ENCODE measurements at places on chromosomes 5 and 9.

GRCh38 chr9:78253285-78253684 is 17.4 kb downstream of the CEP78 start:
- no peak for DNase-seq

- no peak for DNase-seq
These were observed 348.4 kb upstream of the FTMT start for GRCh38 chr5:121503111-121503840.

DNA sequence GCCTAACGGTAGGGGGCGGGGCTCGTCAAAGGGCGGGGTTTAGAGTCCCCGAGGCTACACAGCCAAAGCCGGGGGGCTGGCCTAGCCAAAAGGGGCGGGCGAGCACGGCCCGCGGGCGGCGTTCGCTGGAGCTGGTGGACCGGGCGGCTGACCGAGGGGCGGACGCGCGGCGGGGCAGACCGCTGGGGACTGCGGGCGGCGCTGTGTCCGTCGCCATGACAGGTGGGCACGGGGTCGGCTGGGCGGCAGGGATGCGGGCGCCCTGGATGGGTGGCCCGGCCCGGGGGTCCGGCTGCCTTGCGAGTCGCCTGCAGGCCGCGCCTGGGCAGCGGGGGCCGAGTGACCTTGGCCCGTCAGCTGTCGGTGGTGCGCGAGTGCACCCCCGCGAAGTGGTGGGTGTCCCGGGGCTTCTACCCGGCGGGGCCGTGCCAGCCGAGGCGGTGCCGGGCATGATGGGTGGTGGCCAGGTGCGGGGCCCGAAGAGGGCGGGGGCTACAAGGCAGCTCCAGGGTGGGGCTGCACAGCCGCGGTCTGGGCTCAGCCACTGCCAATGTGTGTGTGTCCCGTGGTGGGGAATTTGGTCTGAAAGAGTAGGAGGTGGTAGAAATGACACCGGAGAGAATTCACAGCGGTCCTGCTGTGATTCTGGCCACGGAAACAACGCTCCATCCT is at the start of gene CARD19:
Gene CARD19 (plus strand): TSS at position 87 of the 672 bp plus-strand sequence. CDS start 129 bp downstream, at position 216.
- DNase-seq: no peak

GRCh38 chr5:644509-644908 is 32.4 kb downstream of the CEP72 start:
- DNase-seq: no peak

DNA sequence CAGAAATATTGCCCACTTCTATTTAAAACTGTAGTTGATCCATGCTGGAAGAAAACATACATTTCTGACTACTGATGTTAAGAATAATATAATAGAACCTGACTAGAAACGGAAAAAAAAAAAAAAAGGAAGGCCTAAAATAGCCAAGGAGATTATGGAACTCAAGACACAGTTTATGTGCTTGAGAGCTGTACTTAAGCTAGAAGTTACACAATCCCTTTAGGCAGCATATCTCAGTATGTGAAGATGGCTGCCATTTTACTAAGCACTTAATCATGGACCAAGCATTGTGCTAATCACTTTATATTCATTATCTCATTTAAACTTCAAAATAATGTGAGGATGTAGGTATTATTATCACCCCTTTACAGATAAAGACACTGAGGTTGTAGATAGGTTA is 73.0 kb upstream of the NR4A3 start:
- no peak for DNase-seq

DNA sequence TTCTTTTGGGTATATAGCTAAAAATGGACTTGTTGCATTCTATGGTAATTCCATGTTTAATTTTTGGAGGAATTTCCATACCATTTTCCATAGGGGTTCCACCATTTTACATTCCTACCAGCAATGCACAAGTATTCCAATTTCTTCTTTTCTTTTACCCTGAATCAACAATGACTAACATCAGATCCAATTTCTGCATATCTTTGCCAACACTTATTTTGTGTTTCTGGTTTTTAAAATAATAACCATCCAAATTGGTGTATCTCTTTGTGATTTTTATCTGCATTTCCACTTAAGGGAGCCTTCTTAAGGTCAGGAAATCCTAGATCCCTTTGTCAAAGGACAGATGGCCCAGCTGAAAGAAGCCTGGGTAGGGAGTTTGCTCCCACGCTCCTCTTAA is 29.5 kb upstream of the SMU1 start:
- DNase-seq: no peak

DNA sequence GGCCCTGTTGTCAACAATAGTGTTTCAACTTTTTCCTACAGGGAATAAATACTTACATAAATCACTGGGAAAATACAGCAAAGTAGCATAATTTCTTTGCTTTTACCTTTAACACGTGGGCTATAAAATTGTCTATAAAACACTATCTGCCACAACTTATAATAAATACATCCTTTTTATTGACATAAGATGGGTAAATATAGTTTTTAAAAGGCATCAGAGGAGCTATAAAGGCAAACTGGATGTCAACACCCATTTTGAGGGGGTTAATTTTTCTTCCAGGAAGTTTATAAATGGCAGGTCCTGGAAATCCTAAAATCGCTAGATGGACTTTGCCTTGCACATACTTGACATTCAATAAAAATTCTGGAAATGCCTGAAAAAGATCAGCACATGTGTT is 358.0 kb downstream of the PDE4D start:
- no peak for DNase-seq

DNA sequence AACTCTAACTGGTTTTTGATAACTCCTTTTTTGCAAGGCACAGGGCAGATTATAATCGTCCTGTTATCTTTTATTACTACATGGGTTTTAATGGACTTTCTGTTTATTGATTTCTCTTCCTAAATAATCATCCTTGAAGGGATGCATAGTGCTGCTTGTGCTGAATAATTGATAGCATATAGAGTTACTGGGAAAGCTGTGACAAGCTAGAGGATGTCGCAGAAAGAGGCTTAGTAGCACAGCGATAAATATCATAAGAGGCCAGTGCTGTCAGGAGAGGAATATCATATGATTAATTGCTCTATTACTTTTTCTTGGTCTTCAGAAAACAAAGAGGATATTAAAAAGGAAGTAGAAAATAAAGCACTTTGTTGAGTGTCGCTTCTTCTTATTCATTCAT is 1007.1 kb upstream of the ACO1 start:
- no peak for DNase-seq

- DNase-seq: no peak
These were observed 73.9 kb upstream of the S1PR3 start for GRCh38 chr9:88917375-88917774.

GRCh38 chr5:74052441-74053221 is 426.6 kb downstream of the ARHGEF28 start:
- no peak for DNase-seq

DNA sequence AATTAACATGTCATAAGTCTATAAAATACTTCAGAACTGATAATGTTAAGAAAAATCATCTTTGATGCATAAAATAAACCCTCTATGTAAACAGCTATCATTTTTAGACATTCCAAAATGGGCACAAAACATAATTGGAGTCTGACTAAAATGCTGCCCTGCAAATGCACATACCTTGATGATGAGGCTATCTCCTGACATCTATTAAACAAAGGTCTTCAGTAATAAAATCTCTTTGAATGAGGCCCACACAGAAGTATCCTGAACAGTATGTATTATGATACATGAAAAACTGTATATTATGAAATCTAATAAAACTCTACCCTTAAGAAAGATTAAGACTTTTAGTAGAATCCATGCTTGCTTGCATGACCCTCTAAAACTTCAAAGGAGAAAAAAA is 66.1 kb downstream of the FBXL17 start:
- no peak for DNase-seq

- DNase-seq: no peak
These were observed 51.8 kb upstream of the FOXE1 start for GRCh38 chr9:97801180-97801579.

DNA sequence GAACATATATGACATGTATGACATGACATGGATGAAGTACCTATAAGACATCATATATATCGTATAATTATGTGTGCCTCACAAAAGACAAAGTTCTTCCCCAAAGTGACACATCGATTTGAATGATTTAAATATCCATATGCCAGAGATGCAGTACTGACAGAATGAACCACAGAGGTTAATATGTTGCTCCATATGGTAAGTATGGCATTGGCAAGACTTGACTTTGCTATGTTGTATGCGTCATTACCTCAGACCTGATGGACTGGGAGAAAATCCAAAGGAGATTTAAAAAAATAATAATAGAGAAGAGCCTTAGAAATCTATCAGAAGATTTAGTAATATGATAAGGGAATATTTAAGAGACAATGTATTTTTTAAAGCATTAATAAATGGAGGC is 263.2 kb downstream of the PJA2 start:
- DNase-seq: no peak

Data from kidney capillary endothelial cell (primary cell).